ENCODE measurements at places on chromosomes 3 and 15.

DNA sequence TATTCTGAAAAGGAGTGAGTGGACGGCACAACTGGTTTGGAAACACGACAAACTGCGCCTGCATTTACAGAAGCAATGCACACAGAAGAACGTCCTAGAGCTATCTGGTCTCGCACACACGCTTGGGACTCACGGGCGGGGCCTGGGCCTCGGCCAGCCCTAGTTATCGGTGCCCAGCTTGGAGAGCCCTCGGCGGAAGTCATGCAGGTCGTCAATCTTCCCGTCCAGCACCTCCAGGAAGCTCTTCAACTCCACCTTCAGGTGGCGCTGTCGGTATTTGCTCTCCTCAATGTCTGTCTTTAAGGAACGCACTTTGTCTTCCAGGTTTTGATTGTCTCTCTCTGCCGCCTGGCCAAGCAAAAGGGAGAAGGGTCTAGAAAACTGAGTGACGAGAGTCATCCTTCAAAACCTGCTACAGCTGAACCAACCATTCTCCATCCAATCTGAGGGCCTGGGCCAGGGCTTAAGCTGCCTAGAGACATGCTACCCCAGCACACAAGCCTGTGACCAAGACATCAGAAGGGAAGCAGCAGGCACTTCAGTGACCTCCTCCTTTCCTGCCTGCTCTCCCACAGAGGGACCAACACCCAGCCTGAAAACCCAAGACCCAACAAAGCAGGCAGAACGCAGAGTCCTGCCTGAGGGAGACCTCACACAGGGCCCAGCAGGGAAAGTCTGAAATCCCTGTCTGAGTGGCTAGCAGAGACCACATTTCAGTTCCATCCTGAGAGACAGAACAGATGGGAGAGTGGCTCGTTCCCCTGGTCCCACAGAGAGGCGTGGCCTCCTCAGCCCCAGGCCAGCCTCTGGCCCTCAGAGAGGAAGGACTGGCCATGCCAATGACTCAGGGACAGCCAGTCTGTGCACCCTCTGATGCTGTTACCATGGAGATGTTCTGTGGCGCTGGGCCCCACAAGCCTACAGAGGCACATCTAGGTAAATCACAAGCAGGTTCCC, 40.4 kb downstream of the WHAMM start:
- peak; percentile 74 for DNase-seq

GRCh38 chr3:46926447-46926846, 48.9 kb downstream of the PTH1R start:
- DNase-seq: no peak

- DNase-seq: no peak
These were observed 157.1 kb upstream of the TMC3 start for GRCh38 chr15:81531109-81531592.

- DNase-seq: no peak
These were observed 532.1 kb upstream of the SEMA6D start for GRCh38 chr15:47184908-47185801.

DNA sequence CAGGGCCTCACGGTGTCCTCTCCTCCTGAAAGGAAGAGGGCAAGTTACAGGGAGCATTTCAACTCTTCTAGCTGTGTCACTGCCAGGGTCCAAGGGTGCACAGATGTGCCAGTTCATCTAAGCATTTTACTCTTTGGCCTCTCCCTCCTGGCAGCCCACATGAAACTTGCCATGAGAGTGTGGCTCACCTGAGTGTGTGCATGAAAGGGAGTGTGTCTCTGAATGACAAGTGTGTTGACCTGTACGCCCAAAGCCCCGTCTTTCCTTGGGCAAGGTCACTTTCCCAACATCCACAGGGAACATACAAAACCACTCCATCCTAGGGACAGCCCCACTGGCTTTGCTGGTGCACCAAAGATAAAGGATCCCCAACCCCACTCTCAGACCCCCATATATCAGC, 280.0 kb downstream of the NTRK3 start:
- no peak for DNase-seq

- no peak for DNase-seq
These were observed 60.7 kb downstream of the IMPG2 start for GRCh38 chr3:101259485-101260341.

DNA sequence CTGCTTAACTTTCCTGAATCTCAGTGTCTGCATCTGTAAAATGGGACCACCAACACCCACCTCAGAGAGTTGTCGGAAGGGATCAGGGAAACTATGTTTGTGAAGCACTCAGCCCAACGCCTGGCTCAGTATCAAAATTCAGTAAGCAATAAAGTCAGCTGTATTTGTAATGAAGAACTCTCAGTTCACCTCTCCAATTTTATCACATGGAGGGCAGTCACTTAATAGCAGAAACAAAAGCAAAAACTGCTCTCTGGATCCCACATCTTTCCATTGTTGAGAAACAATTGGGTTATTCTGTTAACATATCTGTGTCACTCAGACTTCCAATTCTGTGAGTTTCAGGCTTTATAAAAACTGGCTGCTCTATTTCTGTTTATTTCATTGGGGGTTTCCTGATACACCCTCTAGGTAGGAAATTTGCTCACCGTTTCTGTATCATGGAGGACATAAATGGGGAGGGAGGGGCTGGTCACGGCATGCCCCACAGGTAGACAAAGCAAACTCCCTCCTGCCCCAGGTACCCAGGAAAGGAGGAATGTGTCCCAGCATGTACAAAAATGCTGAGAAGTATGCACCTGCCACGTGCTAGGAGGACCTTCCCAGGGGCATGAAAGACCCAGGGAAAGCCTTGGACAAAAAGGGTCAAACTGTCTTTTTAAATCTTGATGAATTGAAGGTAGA, 81.4 kb upstream of the LMOD3 start:
- DNase-seq: no peak

DNA sequence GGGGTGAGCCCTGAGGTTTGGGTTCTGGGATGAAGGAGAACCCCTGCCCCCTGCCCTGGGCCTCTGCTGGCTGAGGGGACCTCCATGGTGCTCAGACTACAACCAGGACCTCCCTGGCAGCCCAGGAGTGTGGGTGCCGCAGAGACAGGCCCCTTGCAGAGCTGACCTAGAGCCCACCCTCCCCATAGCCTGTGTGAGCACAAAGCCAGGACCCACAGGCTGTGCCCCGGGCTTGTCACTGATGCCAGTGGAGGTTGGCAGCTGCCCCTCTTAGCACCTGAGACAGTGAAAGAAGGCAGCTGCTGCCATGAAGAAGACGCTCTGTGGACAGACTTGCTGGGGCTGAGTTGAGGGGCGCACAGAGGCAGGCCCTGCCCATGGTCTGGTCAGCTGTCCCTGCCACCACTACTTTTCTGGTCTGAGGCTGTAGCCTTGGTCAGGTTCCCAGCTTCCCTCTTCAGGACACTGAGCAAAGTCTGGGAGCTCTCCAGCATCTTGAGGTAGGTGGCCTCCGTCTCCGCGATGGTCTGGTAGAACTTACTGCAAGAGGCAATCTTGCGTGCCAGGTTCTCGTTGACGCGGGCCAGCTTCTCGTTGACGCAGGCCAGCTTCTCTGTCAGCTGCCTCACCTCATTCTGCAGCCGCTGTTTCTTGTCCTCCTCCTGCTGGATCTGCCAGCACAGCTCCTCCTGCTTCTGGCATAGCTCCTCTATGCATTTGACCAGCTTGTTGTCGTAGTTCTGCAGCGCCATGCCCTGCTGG, 23.0 kb downstream of the USP4 start:
- no peak for DNase-seq

GRCh38 chr3:131694376-131694775, 191.6 kb upstream of the MRPL3 start:
- no peak for DNase-seq

- no peak for DNase-seq
These were observed 63.4 kb downstream of the CACNA2D3 start for GRCh38 chr3:54185740-54186139.

DNA sequence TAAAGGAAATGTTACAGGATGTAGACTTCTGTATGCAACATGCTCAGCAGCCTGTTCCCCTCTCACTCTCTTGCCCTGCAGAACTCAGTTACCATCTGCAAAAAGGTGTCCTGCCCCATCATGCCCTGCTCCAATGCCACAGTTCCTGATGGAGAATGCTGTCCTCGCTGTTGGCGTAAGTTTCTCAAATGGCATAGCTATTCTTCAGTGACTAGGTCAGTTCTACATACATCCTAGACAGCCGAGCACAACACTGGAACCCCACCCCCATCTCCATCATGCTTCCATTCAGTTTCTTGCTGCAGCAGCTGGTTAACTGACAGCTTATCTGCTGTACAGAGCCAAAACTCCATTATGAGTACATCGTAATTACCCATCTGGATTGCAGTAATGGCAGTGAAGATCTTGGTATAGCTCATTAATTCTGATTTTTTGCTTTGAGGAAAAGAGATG, 4.5 kb downstream of the THBS1 start:
- peak; percentile 65 for DNase-seq

DNA sequence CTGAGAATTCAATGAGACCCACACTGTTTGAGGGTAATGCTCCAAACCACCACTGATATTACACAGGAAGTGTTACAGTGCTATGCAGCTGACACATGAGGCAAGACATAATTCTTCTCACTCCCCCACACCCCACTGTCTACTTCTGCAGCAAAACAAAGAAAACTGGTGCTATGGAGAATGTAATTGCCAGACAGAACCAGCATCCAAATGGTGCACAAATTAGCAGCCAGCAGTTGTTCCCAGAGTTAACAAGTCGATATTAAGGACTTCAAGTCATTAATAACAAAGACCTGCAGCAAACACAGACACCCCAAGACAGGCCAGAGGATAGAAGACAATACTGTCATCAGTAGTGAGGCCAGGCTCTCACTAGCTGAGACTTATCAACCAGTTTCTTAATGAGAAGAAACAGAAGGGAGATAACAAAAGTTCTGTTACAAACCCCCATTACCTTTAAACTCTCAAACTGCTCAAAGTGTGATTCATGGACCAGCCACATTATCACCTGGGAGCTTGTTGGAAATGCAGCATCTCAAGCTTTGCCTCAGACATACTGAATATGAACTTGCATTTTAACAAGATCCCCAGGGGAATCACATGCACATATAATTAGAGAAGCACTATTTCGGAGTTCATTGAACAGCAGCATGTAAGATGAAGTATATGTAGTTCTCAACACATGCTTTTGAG, 58.7 kb upstream of the FNDC3B start:
- no peak for DNase-seq

DNA sequence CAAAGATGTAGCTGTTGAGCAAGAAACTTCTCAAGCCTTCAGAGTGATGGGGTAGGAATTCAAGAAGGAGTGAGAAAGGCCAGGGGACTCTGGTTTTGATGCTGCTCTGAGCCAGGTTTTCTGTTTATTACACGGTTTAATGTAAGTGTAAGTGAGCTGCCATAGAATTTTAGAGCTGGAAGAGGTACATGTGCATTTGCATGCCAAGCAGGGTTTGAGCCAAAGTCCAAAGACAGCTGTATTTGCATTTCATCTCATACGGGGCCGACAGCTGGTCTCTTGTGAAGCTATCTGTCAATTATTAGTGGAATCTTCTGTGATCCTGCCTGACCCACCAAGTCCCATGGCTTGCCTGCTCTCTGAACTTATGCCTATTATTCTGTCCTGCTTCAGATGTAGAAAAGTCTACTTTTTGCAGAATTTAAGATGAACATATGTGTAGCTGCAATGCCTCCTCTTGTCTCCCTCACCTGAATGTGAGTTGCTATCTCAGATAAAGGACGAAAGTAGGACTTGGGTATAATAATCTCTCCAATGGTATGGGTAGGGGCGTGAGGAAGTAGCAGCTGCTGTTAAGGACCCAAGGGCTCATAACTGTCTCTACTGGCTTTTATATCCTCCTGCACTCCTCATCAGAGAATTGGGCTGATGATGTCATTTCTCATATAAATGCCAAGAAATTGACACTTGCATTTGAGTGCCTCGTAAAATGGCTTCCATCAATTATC, 160.0 kb downstream of the SQOR start:
- DNase-seq: no peak

- no peak for DNase-seq
These were observed 651 bp downstream of the MTMR14 start for GRCh38 chr3:9649791-9650521.

- DNase-seq: no peak
These were observed 31.5 kb upstream of the FBXL22 start for GRCh38 chr15:63565536-63566186.

GRCh38 chr3:41198526-41198925, 779 bp upstream of the CTNNB1 start:
- no peak for DNase-seq

GRCh38 chr3:16060358-16060852, 114.1 kb upstream of the GALNT15 start:
- peak; percentile 100 for DNase-seq

DNA sequence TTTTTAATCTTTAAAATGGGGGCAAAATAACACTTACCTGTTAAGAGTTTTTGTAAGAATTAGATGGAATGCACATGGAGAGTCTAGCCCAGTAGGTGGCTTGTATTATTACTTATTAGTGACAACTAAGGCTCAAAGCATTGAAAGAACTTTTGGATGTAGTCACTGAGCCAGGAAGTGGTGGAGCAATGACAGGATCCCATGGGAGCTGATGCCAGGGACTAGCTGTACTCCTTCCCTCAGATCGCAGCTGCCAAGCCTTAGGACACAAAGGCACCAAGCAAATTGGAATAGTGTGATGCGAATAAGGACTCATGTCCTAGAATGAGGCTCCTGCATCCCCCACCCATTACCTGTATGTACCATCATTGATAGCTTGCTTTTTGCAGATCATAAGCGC, 370.4 kb upstream of the RGMA start:
- DNase-seq: no peak

GRCh38 chr15:80986487-80986886, 3.1 kb downstream of the MESD start:
- no peak for DNase-seq

DNA sequence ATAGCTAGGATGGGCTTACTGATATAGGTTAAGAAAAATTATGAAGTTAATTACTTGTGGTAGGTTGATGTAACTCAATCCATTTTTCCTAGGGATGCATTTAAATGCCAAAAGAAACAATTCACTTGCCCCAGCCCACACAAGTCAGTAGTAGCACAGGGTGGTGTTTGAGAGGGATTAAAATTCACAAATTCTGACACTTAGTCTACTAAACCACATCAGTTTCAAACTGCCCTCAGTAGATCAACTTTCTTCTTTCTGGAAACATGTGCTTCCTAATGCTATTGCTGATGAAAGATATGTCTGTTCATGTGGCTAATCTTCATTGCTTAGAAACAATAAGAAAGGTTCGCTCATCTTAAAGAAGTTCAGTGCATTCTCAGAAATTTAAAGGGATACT, 160.6 kb downstream of the EPHA3 start:
- no peak for DNase-seq

- peak; percentile 91 for DNase-seq
These were observed 83.6 kb upstream of the XCR1 start for GRCh38 chr3:46110701-46111493.

GRCh38 chr15:65917407-65917756, 48.1 kb downstream of the RAB11A start:
- no peak for DNase-seq

GRCh38 chr3:20056725-20057611, 16.7 kb downstream of the KAT2B start:
- DNase-seq: peak; percentile 49

Measured in fibroblast of gingiva (primary cell).